ENCODE measurements at places on chromosomes 1 and 21.
A peak's percentile ranks its signal among the peaks of the same experiment; 100 is the strongest.

GRCh38 chr1:44135886-44136285 lies 5.5 kb downstream of the KLF18 start:
- DNase-seq: no peak

- peak; percentile 42 for DNase-seq
Observed at GRCh38 chr1:43451701-43452532, 1.8 kb downstream of the HYI start.

- no peak for DNase-seq
Observed at GRCh38 chr1:234373959-234374254, 651 bp downstream of the COA6 start.

DNA sequence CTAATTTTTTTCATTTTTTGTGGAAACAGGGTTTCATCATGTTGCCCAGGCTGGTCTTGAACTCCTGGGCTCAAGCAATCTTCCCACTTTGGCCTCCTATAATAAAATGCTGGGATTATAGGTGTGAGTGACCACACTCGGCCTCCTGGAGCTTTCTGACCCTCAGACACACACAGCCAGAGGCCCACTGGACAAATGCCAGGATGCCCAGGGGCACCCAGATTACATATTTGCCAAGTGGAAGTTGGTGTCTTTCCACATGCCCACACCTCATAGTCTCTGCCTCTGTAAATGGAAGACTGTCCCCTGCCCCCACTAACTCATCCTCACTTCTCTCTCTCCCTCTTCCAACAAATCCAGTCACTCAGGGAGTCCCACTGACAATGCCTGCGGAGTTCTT lies 63.4 kb upstream of the LRP8 start:
- DNase-seq: no peak

DNA sequence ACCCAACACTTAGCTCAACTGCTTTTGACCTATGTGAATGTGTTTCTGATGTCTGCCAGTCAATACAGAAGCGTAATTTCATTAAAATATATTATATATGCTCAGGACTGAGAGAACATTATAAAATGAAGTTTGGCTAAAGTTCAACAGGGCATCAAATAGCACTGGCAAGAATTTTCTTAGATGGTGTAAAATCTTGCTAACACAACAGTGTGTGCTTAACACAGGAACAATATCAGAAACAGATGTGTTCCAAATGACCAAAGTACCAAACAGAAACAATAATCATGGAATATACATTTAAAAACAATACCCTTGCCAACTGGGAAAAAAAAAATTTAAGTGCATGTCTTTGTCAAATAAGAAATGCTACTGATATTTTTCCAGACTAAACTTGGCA lies 10.4 kb upstream of the LHX8 start:
- no peak for DNase-seq

GRCh38 chr1:229023651-229024300 lies 247.1 kb upstream of the RAB4A start:
- DNase-seq: no peak

GRCh38 chr1:18069903-18070302 lies 37.7 kb upstream of the IGSF21 start:
- no peak for DNase-seq
